AG04450 (cell line): ENCODE measurements at places on chromosomes 3 and 15.

- no peak for DNase-seq
Measured at GRCh38 chr3:150469931-150470740, 62.0 kb downstream of the TSC22D2 start.

- DNase-seq: no peak
Measured at GRCh38 chr15:59702351-59702750, 13.2 kb upstream of the BNIP2 start.

DNA sequence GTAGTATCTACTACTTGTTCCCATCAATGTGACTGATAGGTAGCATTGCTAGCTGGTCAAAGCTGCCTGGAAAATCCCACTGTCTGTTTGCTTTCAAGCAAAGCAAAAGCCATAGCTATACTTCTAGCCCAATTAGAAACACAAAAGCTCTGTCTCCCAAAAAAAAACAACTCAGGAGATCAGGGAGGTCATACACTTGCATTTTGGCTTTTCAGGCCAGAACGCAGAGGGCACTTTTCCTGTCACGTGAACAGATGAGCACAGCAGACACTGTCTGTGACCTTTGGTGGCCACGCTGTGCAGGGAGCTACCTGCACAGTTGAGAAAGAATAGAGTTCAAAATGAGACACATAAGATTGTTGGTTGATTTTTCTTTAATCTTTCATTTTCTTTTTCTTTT is 441.7 kb upstream of the PDZRN3 start:
- DNase-seq: no peak

- no peak for DNase-seq
Measured at GRCh38 chr3:110859336-110859735, 212.3 kb upstream of the NECTIN3 start.

- DNase-seq: no peak
Measured at GRCh38 chr3:160588023-160588422, 22.7 kb upstream of the KPNA4 start.

- DNase-seq: no peak
Measured at GRCh38 chr15:63363292-63363691, 18.4 kb downstream of the CA12 start.

- peak; percentile 18 for DNase-seq
Measured at GRCh38 chr3:8317661-8318649, 183.7 kb upstream of the LMCD1 start.
